ENCODE measurements at places on chromosomes 7 and 10. TPM values are rescaled to one million over a fixed set of nuclear protein-coding genes. Genes with fewer than 3 reads are reported as not detected.
A peak's percentile ranks its signal among the peaks of the same experiment; 100 is the strongest.

Gene ANKRD61
- 0.42 TPM for total RNA-seq

Gene GPR158
- not detected for total RNA-seq

Gene VGF
- total RNA-seq: 12.8 TPM

Gene RABGEF1
- total RNA-seq: 49.5 TPM

Gene EPDR1
- total RNA-seq: not detected

Gene HIPK2
- 93.9 TPM for total RNA-seq

Gene KLF6
- 282 TPM for total RNA-seq

Gene EPO
- not detected for total RNA-seq

Gene NKX2-3
- not detected for total RNA-seq

Gene PLAC9
- total RNA-seq: 1.0 TPM

DNA sequence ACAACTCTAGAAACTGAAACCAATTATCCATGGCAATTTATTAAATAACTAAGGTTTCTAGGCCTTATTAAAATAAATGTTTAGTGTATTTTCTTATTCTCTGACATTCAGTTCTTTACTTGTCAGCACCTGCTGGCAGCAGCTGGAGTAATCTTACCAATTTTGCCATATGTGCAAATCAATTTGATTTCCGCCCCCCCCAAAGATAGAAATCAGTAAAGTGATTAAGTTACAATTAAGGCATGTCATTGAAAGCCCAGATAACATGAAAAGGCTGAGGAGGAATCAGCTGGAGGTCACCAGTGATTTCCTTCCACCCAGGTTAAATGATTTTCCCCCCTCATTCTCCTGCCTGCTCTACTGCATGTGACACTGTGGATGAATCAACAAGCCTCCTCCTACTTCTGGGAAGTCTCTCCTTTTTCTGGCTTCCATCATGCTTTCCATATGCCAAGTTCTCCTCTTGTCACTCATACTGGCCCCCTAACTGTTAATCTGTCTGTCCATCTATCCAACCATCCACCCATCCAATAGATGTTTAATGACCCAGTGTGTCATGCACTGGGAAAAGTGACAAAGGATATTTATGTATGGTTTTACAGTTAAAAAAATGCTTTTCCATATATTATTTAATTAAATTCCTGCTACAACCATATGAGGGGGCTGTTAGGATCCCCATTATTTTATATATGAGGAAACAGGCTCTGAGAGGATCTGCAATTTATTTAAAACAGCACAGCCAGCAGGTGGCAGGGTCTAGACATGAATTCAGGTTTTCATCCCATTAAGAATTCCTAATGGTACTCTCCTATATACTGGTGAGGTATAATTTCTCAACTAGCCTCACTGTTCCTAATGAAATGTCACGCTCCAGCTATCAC is 116.5 kb downstream of the ATXN7L1 start:
- H3K27me3 ChIP-seq: no peaks in the 10 kb centered on the region
- no peaks in the 10 kb centered on the region for H3K4me1 ChIP-seq
- no peak overlapping the region for H3K27ac ChIP-seq

GRCh38 chr10:78537018-78537417 is 503.4 kb downstream of the RPS24 start:
- no peak overlapping the region for H3K4me3 ChIP-seq
- H3K27ac ChIP-seq: no peak overlapping the region
- peaks cover 47% of the 10 kb centered on the region for H3K27me3 ChIP-seq
- no peaks in the 10 kb centered on the region for H3K4me1 ChIP-seq
- H3K36me3 ChIP-seq: no peaks in the 10 kb centered on the region
- no peak for DNase-seq

GRCh38 chr7:85074016-85074415 is 112.8 kb downstream of the SEMA3D start:
- H3K27ac ChIP-seq: no peak overlapping the region
- H3K27me3 ChIP-seq: peaks cover 15% of the 10 kb centered on the region
- no peak overlapping the region for H3K4me3 ChIP-seq
- no peak for DNase-seq

- H3K27ac ChIP-seq: no peak overlapping the region
- DNase-seq: peak; percentile 73
- no peaks in the 10 kb centered on the region for H3K27me3 ChIP-seq
- no peaks in the 10 kb centered on the region for H3K36me3 ChIP-seq
- H3K4me3 ChIP-seq: no peak overlapping the region
Measured at GRCh38 chr7:42502022-42502421, 265.0 kb upstream of the GLI3 start.

DNA sequence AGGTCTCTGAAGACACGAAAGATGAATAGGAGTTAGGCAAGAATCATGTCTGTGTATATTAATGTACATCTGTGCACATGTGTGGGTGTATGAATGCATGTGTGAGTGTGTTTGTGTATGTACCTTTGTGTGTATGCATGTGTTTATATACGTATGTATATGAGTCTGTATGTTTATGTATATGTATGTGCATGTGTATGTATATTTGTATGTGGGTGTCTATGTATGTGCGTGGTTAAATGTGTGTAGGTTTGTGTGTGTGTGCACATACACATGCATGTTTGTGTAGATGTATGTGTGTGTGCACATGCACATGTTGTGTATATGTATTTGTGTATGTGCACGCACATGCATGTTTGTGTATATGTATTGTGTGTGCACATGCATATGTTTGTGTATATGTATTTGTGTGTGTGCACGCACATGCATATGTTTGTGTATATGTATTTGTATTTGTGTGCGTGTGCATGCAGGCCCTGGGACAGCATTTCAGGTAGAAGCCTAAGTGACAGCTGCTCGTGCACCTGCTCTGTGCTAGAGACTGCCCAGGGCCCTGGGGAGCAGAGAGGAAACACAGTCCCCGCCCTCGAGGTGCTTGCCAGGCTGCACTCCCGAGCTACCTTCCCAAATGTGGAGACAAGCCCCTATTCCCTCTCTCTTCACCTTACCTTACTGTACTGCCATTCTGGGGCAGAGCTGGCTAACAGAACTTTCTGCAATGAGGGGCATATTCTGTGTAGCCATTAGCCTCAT is 12.1 kb downstream of the PNLIPRP1 start:
- H3K4me1 ChIP-seq: no peaks in the 10 kb centered on the region
- no peak overlapping the region for H3K27ac ChIP-seq
- DNase-seq: no peak
- H3K36me3 ChIP-seq: no peaks in the 10 kb centered on the region

DNA sequence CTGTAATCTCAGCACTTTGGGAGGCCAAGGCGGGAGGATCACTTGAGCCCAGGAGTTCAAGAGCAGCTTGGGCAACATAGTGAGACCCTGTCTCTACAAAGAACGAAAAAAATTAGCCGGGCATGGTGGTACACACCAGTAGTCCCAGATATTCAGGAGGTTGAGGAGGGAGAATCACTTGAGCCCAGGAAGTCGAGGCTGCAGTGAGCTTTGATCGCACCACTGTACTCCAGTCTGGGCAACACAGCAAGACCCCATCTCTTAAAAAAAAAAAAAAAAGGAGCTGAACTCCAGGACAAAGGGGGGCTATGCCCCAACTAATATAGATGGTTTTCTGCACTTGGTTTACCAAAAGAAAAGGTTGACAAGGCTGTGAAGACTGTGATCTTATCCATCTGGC is 101.2 kb upstream of the ANLN start:
- H3K27ac ChIP-seq: no peak overlapping the region
- H3K36me3 ChIP-seq: no peaks in the 10 kb centered on the region
- peaks cover 31% of the 10 kb centered on the region for H3K4me1 ChIP-seq
- H3K27me3 ChIP-seq: peaks cover 10% of the 10 kb centered on the region

DNA sequence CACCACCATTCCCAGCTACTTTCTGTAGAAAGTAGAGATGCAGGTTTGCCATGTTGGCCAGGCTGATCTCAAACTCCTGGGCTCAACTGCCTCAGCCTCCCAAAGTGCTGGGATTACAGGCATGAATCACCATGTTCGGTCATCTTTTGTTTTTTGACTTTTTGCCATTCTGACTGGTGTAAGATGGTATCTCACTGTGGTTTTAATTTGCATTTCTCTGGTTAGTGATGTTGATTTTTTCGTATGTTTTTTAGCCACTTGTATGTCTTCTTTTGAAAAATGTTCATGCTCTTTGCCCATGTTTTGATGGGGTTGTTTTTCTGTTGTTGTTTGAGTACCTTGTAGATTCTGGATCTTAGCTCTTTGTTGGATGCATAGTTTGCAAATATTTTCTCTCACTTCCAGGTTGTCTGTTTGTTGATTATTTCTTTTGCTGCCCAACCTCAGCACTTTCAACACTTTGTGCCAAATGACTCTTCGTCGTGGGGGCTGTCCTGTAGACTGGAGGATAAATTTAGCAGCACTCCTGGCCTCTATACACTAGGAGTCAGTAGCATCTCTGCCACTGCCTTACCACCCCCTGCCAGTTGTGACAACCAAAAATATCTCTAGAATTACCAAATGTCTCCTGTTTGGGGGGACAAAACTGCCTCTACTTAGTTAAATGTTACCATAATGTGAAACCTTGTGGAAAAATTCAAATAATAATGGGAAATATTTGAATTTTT is 6.5 kb upstream of the CPED1 start:
- H3K4me1 ChIP-seq: peaks cover 7% of the 10 kb centered on the region
- H3K36me3 ChIP-seq: no peaks in the 10 kb centered on the region
- H3K4me3 ChIP-seq: no peak overlapping the region
- H3K27me3 ChIP-seq: no peaks in the 10 kb centered on the region
- H3K27ac ChIP-seq: no peak overlapping the region
- DNase-seq: peak; percentile 46

GRCh38 chr10:7192831-7193361 is 217.9 kb downstream of the SFMBT2 start:
- H3K36me3 ChIP-seq: peaks cover 15% of the 10 kb centered on the region
- no peaks in the 10 kb centered on the region for H3K27me3 ChIP-seq
- no peak overlapping the region for H3K4me3 ChIP-seq
- H3K4me1 ChIP-seq: no peaks in the 10 kb centered on the region
- DNase-seq: no peak
- H3K27ac ChIP-seq: no peak overlapping the region

GRCh38 chr10:105843786-105844185 is 1202.7 kb downstream of the SORCS3 start:
- no peak overlapping the region for H3K4me3 ChIP-seq
- H3K36me3 ChIP-seq: no peaks in the 10 kb centered on the region
- no peaks in the 10 kb centered on the region for H3K27me3 ChIP-seq
- no peak for DNase-seq

- no peaks in the 10 kb centered on the region for H3K4me1 ChIP-seq
- H3K4me3 ChIP-seq: no peak overlapping the region
- no peaks in the 10 kb centered on the region for H3K27me3 ChIP-seq
- no peaks in the 10 kb centered on the region for H3K36me3 ChIP-seq
- no peak for DNase-seq
Measured at GRCh38 chr7:22318376-22318775, 38.6 kb downstream of the RAPGEF5 start.

DNA sequence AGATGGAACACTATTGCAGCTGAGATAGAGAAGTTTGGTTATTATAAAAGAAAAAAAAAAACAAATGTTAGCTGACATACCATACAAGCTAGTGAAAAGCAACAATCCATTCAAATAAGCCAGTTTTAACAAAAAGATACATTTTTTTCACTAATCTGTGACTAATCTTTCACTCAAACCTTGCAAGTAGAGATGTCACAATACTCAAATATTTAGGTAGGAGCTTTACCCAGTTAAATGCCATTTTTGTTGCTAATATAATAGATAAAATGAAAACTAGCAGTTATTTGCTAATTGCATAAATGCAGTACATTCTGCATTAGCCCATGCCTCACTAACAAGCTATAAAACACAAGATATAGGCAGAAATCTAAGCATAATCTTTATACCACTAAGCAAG is 123.6 kb downstream of the BTAF1 start:
- no peaks in the 10 kb centered on the region for H3K4me1 ChIP-seq
- H3K36me3 ChIP-seq: peaks cover 5% of the 10 kb centered on the region
- DNase-seq: no peak

GRCh38 chr10:89085153-89085552 is 94.6 kb downstream of the FAS start:
- H3K27ac ChIP-seq: no peak overlapping the region
- no peak overlapping the region for H3K4me3 ChIP-seq
- H3K27me3 ChIP-seq: no peaks in the 10 kb centered on the region
- H3K4me1 ChIP-seq: no peaks in the 10 kb centered on the region
- H3K36me3 ChIP-seq: no peaks in the 10 kb centered on the region

DNA sequence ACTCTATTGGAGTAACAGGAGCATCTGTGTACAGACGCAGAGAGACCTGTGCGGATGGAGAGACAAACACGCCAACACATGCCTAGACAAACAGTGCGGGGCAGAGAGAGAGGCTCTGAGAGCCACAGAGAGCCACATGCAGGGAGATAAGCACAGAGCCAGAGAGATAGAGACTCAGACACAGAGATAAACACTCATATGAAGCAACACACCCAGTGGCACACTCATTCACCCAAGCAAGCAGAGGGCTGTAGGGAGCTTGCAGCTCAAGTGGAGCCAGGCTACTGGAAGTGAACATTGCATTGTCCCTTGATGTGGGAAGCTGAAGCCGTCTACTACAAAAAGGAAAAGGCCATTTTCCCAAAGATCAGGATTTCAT is 46.6 kb upstream of the PODXL start:
- H3K4me3 ChIP-seq: no peak overlapping the region
- H3K27ac ChIP-seq: no peak overlapping the region
- peaks cover 11% of the 10 kb centered on the region for H3K4me1 ChIP-seq

DNA sequence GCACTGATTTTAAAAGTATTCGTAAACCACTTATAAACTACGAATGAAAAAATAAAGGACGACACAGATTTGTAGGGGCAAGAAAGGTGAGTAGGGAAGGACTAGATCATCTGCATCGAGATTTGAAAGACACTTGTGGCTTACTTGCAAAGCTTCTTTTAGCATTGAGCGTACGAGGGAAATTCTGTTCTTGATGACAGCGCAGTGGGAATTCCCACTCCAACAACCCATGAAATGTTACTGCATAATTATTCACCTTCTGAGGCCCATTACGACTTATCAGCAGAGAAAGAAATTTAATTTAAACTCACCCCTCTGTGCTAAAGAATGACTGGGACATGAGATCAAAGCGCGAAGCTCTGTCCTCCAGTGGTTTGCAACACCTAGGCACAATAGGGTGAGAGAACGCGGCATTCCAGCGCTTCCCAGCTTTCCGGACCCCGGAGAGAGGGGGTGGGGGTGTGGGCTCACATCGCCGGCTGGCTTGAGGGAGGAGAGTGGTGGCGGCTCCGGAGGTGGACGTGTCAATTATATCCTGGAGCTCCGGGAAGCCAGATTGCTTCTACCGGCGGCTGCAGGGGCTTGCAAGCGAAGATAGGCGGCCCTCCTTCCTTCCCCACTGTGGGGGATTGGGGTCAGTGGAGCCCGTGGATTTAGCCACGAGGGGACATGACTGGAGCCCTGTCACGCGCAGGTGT is 10.3 kb downstream of the SP8 start:
- H3K4me3 ChIP-seq: no peak overlapping the region
- no peaks in the 10 kb centered on the region for H3K36me3 ChIP-seq
- no peak for DNase-seq
- H3K4me1 ChIP-seq: peaks cover 10% of the 10 kb centered on the region
- H3K27me3 ChIP-seq: peaks cover 37% of the 10 kb centered on the region

DNA sequence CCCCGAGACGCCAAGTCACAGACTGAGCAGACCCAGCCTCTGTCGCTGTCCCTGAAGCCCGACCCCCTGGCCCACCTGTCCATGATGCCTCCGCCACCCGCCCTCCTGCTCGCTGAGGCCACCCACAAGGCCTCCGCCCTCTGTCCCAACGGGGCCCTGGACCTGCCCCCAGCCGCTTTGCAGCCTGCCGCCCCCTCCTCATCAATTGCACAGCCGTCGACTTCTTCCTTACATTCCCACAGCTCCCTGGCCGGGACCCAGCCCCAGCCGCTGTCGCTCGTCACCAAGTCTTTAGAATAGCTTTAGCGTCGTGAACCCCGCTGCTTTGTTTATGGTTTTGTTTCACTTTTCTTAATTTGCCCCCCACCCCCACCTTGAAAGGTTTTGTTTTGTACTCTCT is 215.6 kb downstream of the TCF7L2 start:
- H3K27ac ChIP-seq: no peak overlapping the region
- no peaks in the 10 kb centered on the region for H3K27me3 ChIP-seq
- no peak overlapping the region for H3K4me3 ChIP-seq
- no peaks in the 10 kb centered on the region for H3K4me1 ChIP-seq
- no peak for DNase-seq

Measured in MCF 10A (cell line).